ENCODE measurements at places on chromosomes 7 and 10.
A peak's percentile ranks its signal among the peaks of the same experiment; 100 is the strongest.

GRCh38 chr10:128865436-128866195 lies 601.4 kb upstream of the MGMT start:
- DNase-seq: no peak

DNA sequence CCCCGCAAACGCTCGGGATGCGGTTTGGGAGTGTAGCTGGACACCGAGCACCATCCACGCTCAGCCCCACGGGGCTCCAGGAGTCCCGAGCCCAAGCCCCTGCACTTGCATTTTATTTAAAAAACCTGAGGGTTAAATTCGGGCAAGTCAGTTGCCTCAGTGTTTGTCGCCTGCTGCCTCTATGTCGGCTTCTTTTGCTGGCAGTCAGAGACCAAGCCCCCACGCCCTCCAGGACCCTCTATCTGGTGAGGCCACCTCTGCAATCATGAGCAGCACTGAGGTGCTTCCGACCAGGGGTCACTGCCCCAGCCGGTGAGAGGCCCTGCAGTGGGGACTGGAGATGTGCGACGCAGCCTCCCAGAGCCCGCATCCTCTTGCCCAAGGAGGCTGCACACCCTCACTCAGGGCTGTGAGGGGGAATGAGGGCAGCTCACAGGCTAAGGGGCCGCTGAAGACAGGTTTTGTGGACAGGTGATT lies 13.3 kb upstream of the ZNF273 start:
- DNase-seq: no peak

DNA sequence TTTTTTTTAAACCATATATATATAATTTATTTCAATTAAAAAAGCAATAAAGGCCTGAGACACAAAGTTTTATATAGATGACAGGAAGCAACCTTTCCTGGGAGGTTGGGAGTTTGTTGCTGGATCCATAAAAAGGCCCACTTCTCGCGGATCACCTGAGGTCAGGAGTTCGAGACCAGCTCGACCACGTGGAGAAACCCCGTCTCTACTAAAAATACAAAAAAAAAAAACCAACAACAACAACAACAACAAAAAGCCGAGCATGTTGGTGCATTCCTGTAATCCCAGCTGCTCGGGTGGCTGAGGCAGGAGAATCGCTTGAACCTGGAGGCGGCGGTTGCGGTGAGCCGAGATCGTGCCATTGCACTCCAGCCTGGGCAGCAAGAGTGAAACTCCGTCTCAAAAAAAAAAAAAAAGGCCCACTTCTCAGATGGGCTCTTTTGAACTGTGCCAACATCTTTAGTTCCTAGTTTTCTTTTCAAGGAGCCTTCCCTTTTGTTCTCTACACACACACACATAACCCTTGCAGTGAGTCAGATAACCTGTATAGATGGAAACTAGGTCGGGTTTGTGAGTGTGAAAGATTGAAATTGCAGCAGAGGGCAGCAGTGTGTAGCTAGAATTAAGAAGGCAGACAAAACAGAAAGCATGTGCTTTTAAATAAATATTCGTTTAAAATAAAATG lies 1.2 kb upstream of the SMNDC1 start:
- DNase-seq: peak; percentile 97

- peak; percentile 38 for DNase-seq
Measured at GRCh38 chr7:18399436-18400235, 95.9 kb upstream of the HDAC9 start.

DNA sequence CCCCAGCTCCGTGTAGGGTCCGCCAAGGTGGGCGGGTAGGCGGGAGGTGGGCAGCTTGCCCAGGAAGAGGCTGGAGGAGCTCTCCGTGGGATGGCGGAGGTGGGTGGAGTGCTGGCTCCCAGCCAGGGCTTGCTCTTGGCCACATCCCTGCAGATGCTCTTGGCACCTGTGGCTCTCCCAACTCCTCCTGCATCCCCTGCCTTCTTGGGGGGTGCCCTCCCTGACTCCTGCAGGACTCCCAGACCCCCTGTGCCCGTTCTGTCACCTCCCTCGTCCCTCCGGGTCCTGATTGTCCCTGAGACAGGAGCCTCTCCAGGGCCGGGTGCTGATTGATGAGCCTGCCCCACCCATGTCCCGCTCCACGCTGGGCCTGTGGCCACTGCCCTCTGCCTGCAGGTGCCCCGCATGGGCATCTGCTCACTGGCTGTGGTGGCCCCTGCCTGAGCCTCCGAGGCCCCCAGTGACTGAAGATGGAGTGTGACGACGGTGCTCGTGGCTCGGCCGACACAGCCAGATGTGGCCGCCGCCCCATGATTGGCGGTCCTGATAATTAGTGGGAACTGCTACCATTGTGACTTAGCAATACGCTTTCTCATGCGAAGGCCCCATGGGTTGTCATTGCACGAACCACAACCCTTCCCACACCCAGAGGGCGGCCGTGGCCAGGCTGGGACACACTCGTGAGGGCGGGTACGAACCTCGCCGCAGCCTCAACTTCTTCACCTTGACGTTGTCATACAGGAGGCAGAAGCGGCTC lies 23.6 kb downstream of the CFAP46 start:
- no peak for DNase-seq

DNA sequence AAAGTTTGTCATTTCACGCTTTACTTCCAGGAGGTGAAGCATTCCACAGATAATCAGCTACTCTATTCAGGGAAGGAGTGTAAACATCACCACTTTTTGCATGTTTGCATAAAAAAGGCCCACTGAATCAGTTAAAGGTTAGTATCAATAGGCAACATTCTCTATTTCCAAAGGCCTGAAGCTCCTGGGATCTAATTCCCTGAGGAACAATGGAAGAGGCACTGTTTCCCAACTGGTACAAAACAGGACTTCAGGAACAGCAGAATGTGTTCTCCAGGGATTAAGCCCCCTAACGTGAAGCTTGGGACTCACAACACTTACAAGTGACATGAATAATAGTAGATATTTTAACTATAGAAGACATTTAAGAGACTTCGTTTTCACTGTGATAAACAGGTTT lies 6.1 kb downstream of the LRRN3 start:
- DNase-seq: no peak

- DNase-seq: no peak
Measured at GRCh38 chr7:136036336-136036735, 59.2 kb upstream of the MTPN start.

DNA sequence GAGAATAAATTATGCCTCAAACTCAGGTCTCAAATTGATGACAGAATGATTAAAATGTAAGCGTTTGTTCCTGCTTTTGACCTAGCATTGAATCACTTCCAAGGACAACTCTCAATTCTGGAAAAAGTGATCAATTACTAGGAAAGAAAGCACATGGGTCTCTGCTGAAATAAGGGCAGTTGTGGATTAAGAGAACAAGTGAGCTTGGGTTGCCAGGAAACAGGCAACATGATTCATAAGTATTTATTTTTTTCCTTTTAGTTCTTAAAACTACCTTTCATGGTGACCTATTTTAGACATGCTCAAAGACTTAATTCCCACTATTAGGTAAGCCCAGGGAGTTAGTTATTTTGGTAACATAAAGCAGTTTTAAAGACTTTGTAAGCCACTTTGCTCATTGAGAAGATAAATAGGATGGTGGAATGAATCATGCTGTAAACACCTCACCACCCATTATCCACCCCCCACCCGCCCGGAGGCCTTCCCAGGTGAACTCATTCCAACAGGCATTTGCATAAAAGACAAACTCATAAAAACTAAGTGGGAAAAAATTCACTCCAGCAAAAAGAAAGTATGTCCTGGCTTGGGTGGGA lies 728.3 kb downstream of the SORCS1 start:
- DNase-seq: peak; percentile 12

DNA sequence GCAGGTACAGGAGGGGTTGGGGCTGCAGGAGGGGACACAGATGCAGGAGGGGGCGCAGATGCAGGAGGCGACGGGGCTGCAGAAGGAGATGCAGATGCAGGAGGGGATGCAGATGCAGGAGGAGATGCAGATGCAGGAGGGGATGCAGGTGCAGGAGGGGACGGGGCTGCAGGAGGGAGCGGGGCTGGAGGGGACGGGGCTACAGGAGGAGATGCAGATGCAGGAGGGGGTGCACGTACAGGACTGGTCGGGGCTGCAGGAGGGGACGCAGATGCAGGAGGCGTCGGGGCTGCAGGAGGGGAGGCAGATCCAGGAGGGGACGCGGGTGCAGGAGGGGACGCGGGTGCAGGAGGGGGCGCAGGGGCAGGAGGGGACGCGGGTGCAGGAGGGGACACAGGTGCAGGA lies 66.5 kb downstream of the VWA2 start:
- no peak for DNase-seq

DNA sequence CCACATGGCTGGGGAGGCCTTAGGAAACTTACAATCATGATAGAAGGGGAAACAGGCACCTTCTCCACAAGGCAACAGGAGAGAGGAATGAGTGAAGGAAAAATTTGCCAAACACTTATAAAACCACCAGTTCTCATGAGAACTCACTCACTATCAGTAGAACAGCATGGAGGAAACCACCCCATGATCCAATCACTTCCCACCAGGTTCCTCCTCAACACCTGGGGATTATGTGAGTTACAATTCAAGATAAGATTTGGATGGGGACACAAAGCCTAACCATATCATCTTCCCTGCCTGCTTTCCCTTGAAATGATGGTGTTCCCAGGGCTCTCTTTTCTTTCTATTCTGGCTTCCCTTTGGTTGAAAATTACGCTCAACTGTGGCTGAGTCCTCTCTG lies 262.7 kb upstream of the HABP2 start:
- no peak for DNase-seq

DNA sequence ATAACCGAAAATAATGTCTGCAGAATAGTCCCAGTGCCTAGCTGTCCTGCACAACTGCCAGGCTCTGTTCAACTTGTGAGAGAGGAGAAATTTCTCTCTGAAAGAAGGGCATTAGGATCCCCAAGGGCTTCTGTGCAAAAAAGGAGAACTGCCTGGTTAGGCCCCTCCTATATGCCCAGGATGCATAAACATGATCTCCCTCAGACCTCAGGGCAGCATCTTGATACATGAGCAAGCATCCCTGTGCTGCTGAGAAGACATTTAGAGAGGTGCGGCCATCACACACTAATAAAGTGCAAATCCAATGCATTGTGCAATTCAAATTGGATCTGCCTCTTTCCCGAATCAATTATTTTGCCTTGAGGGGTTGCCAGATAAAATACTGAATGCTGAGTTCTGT lies 553.6 kb downstream of the TNS3 start:
- DNase-seq: no peak

GRCh38 chr7:129862682-129863081 lies 90.1 kb downstream of the UBE2H start:
- DNase-seq: no peak

GRCh38 chr10:1377231-1377630 lies 321.0 kb downstream of the WDR37 start:
- DNase-seq: no peak

- DNase-seq: no peak
Measured at GRCh38 chr7:44541876-44542610, 913 bp upstream of the NPC1L1 start.

- peak; percentile 36 for DNase-seq
Measured at GRCh38 chr7:460374-461116, 59.1 kb downstream of the PDGFA start.

DNA sequence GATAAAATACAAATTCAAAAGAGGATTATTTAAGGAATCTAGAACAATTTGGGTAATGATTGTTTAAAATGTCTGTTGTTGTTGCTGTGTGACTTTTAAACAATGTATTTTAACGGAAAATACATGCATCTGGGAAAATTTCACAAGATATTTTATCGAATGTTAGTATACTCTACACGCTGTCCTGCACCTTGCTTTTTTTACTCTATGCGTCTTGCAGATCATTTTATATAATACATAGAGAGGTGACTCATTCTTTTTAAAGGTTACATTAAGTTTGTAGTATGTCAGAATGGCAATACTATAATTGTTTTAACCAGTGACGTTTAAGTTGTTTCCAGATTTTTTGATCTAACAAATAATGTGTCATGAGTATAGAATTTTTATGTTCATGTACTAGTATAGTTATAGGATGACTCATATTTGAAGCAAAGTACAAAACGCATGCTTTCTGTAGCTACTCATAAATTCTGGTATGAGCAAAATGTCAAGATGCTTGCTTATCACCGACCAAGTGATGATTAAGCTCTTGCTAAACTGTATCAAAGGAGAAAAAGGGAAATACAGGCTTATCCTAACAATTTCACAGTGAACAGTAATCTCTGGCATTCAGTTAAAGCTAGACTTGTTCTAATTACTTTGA lies 4.9 kb downstream of the DKK1 start:
- DNase-seq: peak; percentile 95

DNA sequence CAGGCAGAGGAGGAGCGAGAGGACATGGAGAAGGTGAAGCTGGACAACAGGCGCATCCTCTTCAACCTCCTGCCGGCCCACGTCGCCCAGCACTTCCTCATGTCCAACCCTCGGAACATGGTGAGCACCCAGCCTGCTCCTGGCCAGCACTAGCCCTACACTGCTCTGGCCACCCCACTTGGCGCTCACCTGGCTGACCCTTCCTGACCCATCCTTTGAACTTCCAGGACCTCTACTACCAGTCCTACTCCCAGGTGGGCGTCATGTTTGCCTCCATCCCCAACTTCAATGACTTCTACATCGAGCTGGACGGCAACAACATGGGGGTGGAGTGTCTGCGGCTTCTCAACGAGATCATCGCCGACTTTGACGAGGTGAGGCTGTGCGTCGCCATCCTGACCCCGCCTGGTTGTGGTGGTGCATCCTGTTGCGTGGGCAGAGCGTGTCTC lies 129.2 kb downstream of the ADCY1 start:
- DNase-seq: no peak

DNA sequence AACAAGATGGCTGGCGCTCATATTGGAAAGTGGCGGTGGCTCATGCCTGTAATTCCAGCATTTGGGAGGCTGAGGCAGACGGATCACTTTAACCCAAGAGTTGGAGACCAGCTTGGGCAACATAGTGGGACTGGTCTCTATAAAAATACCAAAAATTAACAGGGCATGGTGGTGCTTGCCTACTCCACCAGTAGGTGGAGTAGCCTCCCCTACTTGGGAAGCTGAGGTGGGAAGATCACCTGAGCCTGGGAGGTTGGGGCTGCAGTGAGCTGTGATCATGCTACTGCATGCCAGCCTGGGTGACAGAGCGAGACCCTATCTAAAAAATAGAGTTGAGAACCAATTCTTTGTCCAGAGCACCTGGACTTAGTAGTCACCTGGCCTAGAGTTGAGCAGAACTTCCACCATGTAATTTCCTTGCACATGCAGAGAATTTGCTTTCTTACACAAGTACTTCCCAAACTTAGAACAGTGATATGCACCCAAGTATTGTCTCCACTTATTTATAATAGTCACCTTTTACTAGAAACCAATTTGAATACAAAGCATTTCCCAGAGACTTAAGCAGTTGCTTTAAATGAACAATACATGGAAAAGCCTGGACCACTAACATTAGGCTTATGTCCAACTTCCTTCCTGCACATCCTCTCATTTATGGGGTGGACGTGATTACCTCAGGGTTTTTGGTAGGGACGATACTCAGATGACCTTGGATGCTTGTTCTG lies 15.9 kb downstream of the LAMB4 start:
- DNase-seq: peak; percentile 41

GRCh38 chr10:31769564-31769963 lies 159.1 kb downstream of the ARHGAP12 start:
- peak; percentile 67 for DNase-seq

DNA sequence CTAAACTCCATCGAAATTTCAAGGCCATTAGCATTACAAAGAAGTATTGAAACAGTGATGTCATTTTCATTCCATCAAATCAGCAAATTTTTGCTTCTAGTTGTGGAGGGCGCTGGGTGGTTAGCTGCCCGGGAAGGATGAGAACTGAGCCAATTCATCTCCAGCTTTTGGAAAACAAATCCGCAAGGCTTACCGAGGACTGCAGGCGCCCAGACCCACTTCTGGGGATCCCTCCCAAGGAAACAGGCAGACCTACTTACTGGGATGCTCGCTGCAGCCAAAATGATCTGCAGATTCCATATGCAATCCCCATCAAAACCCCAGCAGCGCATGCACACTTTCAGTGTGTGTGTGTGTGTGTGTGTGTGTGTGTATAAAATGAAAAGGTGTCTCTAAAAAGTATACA lies 19.2 kb downstream of the TNRC18 start:
- no peak for DNase-seq

Measured in choroid plexus epithelial cell (primary cell).